ENCODE measurements at places on chromosomes 3 and 15.
A peak's percentile ranks its signal among the peaks of the same experiment; 100 is the strongest.

- DNase-seq, result no peak
Observed at GRCh38 chr15:57227166-57227565, 149.1 kb upstream of the CGNL1 start.

DNA sequence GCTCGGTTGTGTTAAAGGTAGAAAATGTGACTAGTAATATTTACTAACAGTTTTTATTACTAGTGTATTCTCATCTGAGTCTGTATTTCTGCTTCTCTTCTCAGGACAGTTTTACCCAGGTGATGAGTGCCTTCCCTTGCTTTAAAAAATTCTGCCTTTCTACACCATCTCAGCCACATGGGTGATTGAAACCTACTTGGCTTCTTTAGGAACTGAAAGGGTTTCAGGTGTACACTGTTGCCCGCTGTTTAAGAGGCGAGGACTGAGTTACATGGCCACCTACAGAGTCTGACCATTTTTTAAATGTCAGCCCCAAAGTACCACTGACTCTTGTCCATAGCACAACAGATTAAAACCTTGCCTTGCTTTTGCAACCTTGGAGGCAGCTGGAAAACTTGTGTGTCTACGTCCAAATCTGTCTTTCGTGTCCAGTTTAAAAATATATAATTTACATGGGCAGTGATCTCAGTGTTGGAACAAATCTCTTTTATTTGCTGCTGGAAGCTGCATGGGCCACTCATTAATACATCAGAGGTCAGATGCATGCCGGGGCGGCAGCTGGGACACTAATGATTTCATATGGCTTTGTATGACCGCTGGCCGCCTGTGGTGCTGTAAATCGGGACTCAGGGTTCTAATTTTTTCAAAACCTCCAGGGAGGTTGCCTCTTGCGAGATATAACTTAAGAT is 44.6 kb downstream of the TRIM71 start:
- no peak for DNase-seq

DNA sequence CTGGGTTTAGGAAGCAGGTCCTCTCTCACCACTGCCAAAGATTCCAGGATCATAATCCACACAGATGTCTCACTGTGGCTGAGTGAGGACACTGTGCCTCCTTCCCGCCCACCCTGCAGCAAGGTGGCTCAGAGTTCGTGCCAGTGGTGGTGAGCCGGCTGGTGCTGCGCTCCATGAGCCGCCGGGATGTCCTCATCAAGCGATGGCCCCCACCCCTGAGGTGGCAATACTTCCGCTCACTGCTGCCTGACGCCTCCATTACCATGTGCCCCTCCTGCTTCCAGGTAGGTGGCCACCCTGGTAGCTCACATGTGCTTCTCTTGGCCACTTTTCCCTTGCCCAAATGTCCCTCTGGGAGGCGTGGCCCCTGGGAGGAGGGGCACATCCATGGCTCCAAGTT is 9.0 kb upstream of the RHO start:
- DNase-seq, result no peak

- DNase-seq, result no peak
Observed at GRCh38 chr15:76440441-76440840, 103.9 kb downstream of the ISL2 start.

DNA sequence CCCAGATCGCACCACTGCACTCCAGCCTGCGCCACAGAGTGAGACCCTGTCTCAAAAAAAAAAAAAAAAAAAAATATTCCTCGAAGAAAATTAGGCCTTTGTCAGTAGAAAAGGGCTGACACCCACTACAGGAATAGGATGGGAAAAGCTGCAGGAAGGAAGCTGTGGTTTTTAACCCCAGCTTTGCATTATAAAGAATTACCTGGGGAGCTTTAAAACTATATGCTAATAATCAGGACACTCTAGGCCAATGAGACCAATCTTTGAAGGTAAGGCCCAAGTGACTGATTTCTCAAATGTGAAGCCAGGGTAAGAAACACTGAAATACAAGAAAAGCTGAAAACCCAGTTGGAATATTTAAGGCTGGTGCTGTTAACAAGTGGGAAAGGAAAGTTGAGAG is 74.3 kb downstream of the RBPMS2 start:
- no peak for DNase-seq

- peak; percentile 77 for DNase-seq
Observed at GRCh38 chr15:38263996-38264395, 11.4 kb downstream of the SPRED1 start.

DNA sequence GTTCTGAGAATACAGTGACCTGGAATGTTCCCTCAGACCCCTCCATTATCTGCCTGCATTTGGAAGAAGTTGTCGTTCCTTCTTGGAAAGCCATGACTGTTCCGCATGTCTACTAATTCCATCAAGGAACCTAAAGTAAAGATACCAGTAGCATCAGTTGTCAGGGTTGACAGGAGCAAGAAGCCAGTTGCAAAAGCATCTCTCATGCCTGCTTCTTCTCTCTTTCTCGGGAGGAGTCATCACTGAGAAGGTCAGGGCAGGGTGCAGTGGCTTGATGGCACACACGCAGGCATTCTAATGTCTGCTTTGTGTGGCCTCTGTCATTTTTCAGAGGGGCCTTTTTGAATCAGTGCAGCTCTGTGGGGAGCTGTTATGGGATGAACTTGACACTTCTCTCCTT is 276.6 kb upstream of the TPM1 start:
- no peak for DNase-seq

DNA sequence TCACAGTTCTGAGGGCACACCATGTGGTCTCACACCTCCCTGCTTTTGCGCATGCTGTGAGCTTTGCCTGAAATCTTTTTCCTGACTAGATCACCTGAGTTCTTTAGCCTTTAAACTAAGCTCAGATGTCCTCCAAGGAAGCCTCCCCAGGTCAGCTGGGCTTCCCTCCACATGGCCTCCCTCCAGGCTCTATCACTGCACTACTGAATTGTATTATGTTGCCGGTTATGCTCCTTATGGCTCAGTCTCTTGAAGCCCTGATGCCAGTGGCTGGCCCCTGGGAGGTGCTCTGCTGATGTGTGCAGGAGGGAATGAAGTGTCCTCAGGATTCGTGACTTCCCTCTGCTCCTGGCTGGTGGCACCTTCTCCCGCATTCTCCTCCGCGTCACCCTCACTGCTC is 93.3 kb upstream of the BLM start:
- no peak for DNase-seq

GRCh38 chr3:153399636-153400035 is 237.6 kb downstream of the RAP2B start:
- no peak for DNase-seq

DNA sequence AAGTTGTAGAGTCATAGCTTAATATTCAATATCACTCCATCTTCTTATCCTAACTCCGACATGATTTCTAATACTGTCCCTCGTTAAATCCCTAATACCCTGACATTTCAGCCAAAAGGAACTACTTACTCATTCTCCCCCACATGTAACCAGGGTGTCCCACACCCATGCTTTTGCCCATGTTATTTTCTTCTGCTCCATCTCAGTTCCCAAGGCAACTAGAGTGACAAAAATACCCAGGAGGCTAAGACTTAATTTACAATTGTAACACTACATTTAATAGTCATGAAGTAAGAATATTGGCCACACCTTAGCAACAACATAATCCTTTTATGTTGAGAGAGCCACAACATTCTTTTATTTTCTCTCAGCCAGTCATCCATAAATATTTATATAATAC is 248.5 kb upstream of the TGFBR2 start:
- DNase-seq, result no peak

DNA sequence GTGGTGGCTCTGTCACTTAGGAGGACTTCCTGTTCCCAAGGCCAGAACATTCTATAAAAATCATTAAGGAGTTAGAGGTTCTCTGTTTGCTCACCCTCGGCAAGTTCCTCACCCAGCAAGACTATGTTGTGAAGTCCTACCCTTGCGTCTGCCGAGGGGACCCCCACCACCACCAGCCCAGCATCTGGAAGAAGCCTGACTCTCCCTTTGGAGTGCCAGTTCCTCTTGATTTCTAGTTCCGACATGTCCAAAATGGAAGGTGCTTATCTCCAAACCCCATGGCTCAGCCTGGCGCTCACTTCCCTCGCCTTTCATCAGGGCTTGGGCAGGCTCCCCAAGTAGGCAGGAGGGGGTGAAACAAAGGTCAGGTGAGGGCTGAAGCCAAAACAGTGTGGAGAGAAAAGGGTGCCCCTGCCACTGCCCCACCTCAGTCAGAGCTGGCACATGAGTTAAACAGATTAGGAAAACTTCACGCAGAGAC is 41.0 kb downstream of the BHLHE40 start:
- no peak for DNase-seq

DNA sequence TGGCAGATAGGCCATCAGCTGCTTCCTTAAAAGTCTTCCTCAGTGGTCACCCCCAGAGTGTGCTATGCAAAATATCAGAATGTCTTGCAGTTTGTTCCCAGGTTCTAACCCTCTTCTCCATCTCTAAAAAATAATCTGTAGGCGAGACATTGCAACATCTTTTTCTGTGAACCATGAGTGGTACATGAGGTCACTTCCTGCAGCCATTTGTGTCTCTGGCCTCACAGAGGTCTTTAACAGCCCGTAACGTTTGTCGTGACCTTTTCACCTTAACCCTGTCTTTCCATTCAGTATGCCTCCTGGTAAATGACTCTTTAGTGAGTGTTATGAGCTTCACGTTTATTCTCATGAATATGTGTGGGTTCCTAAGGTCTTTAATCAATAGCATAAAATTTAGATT is 145.4 kb downstream of the KLHL25 start:
- DNase-seq, result peak; percentile 81

DNA sequence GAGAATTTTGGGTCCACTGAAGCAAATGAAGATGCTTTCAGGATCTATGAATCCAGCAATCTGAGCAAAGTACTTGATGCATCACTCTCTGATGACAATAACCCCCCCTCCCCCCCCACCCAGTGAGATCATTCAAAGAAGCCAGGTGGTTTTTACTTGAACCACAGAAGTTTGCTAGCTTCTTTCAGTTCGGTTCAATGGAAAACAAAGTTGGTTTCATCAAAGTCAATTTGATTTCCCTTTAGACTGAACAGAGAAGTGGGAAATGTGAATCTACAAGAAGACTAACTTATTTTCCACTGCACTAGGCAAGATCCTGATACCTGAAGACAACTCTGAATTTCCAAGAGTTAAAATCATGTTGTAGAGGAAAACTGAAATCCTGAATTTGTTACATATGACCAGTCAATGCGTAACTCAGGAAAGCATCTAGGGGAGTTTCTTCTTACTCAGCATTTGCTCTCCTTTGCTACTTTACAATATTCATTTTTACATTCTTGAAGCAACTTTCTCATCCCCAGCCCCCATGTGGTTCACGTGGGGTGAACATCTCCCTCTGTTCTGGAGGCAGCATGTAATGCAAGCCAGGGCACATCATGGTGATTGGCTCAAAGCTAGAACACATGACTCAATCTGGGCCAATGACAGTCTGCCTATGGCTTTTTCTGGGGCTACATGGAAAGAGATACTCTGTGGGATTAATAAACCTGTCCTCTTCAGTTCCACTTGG is 572.6 kb downstream of the FOXP1 start:
- no peak for DNase-seq

GRCh38 chr3:102265720-102266119 is 169.1 kb upstream of the ZPLD1 start:
- peak; percentile 0 for DNase-seq

- DNase-seq, result no peak
Observed at GRCh38 chr3:8983026-8983425, 19.8 kb upstream of the RAD18 start.

GRCh38 chr15:63967616-63968015 is 78.7 kb downstream of the DAPK2 start:
- no peak for DNase-seq

- DNase-seq, result peak; percentile 88
Observed at GRCh38 chr15:67225336-67225735, 29.1 kb downstream of the AAGAB start.

DNA sequence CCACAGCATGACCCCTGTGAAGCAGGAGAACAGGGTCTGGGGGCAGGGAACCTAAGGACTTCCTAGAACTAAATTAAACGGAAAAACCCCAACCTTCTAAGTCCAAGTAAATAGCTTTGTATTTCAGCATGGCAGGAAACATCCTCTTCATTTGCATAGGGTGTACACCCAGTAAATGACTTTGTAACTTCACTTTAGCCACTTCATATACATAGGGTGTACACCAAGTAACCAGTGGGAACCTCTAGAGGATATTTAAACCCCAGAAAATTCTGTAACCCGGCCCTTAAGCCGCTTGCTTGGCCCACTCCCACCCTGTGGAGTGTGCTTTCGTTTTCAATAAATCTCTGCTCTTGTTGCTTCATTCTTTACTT is 41.8 kb downstream of the FSD2 start:
- no peak for DNase-seq

- peak; percentile 96 for DNase-seq
Observed at GRCh38 chr15:48559285-48559684, 86.2 kb downstream of the FBN1 start.

GRCh38 chr3:174322789-174323188 is 536.3 kb upstream of the NAALADL2 start:
- DNase-seq, result no peak
